CD8-positive, alpha-beta T cell (primary cell): ENCODE measurements at places on chromosomes 4 and X.
A peak's percentile ranks its signal among the peaks of the same experiment; 100 is the strongest.

DNA sequence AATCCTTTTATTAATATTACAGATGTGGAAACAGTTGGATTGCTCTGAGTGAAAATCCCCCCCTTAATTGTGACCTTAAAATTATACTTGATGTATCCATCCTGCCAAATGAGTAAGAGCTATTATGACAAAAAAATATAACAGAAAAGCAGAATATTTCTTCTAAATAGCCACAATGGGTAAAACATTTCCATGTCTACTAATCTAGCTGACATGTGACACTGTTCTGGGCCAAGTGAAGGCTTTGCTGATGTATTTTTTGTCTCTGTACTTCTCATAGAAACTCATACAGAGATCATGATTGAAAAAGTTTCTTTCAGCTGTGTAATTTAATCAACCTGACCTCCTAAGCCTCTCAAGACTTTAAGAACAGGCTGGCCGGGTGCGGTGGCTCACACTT is 569.1 kb upstream of the ZFP42 start:
- DNase-seq, result no peak

- no peak for DNase-seq
These were observed 55.9 kb downstream of the AGA start for GRCh38 chr4:177386278-177386815.

DNA sequence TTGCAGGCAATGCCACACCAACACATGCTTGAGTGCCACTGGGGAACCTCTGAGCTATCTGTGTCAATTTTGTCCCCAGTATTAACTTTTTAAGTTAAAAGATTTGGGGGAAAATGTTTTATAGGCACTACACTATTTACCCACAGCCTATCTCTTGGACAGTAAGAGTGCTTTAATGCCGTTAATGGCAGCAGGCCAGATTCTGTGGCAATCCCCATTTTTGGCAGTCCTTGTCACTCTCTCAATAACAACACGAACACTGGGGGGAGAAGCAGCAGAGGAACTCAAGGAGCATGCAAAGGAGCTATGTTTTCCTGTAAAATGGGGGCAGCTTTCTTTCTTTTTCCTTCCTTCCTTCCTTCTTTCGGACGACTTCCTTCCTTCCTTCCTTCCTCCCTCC is 168.6 kb downstream of the NSUN7 start:
- DNase-seq, result no peak

GRCh38 chrX:2500091-2500802 is 529 bp downstream of the DHRSX start:
- DNase-seq, result no peak

GRCh38 chr4:153016592-153016991 is 80.5 kb downstream of the FHDC1 start:
- DNase-seq, result no peak

- no peak for DNase-seq
These were observed 82.9 kb downstream of the CLCN4 start for GRCh38 chrX:10239611-10240064.

- no peak for DNase-seq
These were observed 91.6 kb downstream of the AREG start for GRCh38 chr4:74536557-74536956.

- DNase-seq, result no peak
These were observed 67.4 kb upstream of the CITED1 start for GRCh38 chrX:72373136-72373535.

DNA sequence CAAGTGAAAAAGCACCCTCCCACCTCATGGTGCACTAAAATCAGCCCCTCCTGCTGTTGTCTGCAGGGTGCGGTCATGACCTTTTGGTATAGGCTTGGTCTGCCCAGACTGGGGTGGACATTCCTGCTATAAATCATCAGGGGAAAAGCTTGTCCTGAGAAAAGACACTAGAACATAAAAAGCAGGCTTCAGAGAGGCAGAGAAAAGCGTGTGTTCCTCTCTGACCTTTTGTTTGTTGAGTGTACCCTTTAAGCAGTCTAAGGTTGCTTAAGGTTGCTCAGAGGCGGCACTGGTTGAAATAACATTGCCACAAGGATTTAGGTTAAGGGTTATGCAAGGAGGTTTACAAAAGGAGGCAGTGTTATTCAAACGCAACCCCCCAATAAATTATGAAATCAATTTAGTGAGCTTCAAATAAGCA is 43.5 kb downstream of the CCDC158 start:
- DNase-seq, result no peak

DNA sequence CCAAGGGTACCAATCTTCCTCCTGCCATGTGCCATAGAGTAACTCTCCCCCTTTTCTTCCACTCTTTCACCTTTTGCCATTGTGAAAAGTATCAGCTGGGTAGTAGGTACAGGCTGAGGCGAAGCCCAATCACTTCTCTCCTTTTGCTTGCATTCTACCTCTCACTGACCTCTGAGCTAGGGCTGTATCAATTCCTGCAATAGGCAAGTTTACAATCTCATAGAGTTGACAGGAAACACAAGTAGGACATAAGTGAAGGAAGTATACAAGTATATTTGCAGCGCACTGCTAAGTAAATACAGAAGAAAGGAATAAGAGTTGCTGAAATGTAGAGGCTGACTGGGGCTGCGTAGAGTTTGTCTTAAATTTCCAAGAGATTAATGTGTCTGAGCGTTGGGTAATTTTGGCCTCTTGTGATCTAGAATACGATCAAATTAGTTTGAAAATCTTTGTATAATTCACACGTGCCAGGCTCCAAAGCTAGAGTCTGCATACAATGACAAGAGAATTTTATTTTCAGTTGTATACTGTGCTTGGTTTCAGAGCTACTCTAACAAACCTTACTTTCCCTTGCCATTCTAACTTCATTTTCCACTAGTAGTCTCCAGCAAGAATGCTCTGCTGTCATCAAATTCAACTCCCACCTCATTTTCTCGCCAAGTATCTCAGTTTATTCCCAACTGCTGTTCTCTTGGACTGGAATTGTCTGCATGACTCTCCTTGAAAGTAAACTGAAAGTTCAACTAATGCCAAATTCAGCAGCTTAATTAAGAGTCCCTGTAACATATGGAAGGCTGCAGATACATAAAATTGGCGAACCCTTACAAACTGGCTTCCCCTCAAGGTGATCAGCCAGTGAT is 90.3 kb downstream of the ATP11C start:
- no peak for DNase-seq

DNA sequence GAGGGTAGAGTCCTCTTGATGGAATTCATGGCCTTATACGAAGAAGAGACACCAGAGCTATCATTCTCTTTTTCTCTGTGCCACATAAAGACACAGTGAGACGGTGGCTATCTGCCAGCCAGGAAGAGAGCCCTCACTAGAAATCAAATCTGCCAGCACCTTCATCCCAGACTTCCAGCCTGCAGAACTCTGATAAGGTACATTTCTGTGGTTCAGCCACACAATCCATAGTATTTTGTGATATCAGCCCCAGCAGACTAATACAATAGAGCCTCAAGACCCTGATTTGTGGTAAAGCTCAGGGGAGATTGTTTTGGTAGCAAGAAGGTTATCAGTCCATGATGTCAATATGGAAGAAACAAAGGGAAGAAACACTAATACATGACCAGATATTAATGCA is 1213.2 kb downstream of the NLGN4X start:
- DNase-seq, result no peak

GRCh38 chrX:68717663-68718442 is 70.4 kb downstream of the STARD8 start:
- no peak for DNase-seq

GRCh38 chr4:122701965-122702364 is 30.5 kb upstream of the BBS12 start:
- no peak for DNase-seq

DNA sequence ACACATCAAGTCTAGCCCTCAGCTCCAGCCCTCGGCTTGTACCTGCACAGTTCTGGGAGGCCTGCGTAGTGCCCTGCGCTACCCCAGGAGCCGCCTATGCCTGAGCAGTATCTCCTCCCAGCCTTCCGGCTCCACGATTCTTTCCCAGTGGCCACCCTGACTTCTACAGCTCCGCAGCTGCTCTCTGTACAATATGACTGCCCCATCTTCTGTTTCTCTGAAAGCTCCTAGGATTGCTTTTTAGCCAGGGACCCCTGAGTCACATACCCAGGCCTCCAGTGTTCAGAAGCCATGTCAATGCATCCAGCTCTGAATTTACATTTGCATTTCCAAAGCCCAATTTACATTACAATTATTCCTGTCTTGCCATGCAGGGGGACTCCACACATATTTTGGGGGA is 135.5 kb downstream of the PJA1 start:
- no peak for DNase-seq

DNA sequence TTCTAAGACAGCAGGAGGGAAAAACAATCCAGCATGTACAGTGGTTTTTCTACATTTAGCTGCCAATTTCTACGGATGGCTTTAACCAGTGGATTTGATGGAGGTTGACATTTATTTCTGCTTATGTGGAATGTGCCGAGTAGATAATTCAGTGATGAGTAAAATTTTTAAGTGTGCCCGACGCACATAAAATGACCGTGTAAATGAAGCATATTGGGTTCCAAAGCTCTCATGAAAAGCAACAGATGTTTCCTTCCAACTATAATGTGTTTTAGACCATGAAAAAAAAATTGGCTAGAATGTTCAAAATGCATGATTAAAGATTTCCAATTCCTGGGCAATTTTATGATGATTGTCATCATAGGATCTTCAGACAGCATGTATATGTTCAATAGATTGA is 14.1 kb downstream of the INPP4B start:
- no peak for DNase-seq

DNA sequence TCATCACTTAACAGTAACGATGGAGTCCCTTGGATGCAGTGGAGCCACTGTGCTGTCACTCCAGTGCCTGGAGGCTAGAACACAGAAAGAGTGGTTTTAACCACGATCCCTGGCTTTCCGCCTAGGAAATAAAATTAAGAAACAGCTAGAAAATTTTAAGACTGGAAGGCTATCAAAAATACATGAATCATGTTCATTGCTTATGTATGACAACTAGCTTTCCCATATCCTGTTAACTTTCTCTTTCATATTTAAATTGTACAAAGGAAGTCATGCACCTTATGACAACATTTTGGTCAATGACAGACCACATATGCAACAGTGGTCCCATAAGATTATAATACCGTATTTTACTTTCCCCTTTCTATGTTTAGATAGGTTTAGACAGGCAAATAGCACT is 115.1 kb downstream of the GALNTL6 start:
- no peak for DNase-seq

GRCh38 chrX:120236687-120237479 is 13.7 kb upstream of the ZBTB33 start:
- DNase-seq, result no peak

DNA sequence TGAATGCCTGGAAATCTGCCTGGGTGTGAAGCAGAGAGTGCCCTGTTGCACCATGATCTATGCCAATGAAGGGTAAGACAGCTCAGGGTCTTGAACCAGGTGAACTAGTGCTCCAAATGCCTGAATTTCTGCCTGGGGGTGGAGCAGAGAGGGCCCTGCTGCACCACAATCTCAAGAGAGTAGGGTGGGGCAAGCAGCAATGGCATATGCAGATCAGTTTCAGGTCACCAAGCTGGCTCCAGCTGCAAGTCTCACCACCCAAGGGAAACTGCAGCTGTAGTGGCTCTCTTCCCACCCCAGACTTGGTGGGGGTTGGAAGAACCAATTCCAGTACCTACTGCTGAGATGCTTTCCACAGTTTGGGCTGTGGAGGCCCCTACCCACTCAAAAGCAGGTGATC is 147.0 kb downstream of the SPANXN1 start:
- DNase-seq, result no peak

DNA sequence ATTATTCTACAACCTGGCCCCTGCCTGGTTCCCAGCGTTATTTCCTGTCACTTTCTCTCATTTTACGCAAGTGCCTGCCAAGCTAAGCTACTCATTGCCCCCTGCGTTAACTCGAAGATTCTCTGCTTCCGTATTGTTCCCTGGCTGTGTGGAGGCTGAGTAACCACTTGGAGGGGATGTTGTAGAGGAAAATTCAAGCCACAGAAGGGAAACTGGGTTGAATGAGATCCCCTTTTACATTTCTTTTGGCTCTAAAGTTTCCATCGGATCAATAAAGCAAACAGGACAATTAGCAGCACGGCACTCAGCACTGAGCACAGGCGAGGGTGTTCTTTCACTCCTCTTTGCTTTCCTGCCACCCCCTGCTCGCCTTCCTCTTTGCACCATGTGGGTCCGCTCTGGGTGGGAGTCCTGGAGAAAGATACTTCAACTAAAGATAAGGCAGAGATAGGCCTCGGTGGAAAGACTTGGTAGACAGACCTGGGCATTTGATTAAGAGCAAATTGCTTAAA is 4.2 kb upstream of the TMSB4X start:
- DNase-seq, result peak; percentile 54

- DNase-seq, result no peak
These were observed 5.4 kb downstream of the ABCE1 start for GRCh38 chr4:145103496-145103895.

DNA sequence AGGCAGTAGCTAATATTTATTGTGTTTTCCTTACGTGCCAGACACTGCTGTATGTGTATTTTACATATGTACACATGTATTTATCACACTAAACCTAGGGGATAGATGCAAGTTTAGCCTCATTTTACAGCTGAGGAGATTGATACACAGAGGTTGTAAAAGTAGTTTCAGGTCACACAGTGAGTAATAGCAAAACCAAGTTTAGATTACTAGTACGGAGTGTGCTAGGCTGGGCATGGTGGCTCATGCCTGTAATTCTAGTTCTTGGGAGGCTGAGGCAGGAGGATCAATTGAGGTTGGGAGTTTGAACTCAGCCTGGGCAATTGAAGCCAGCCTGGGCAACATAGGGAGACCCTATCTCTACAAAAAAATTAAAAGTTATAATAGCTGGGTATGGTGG is 701.1 kb upstream of the ATOH1 start:
- no peak for DNase-seq

- no peak for DNase-seq
These were observed 56.3 kb upstream of the SPRY1 start for GRCh38 chr4:123340381-123340701.

- no peak for DNase-seq
These were observed 20.4 kb upstream of the TBC1D14 start for GRCh38 chr4:6889101-6889735.

DNA sequence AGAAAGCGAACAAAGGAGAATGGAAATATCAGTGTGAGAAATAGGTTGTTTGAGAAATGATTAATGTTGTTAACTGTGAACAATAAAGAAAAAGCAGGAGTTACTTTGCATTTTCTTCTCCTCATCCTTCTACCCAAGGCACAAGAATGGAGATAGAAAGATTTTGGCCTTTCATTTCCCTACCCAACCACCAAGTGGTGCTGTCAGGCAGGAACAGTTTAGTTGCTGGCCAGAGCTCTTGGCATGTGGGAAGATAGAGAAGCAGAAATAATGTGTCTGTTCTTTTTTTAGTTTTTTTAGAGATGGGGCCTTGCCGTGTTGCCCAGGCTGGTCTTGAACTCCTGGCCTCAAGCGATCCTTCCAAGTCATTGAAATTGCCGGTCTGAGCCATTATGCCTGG is 12.8 kb downstream of the HOPX start:
- no peak for DNase-seq

- no peak for DNase-seq
These were observed 51.0 kb upstream of the NHSL2 start for GRCh38 chrX:71859637-71860036.

- peak; percentile 8 for DNase-seq
These were observed 3.7 kb upstream of the BEX4 start for GRCh38 chrX:103211012-103211715.

GRCh38 chrX:19443869-19444526 is 71.3 kb downstream of the MAP3K15 start:
- DNase-seq, result no peak
